NCI-H2029 treated with DMSO at 0.1 percent for 48 hours (cell line): ENCODE measurements at places on chromosomes 1 and 21.

DNA sequence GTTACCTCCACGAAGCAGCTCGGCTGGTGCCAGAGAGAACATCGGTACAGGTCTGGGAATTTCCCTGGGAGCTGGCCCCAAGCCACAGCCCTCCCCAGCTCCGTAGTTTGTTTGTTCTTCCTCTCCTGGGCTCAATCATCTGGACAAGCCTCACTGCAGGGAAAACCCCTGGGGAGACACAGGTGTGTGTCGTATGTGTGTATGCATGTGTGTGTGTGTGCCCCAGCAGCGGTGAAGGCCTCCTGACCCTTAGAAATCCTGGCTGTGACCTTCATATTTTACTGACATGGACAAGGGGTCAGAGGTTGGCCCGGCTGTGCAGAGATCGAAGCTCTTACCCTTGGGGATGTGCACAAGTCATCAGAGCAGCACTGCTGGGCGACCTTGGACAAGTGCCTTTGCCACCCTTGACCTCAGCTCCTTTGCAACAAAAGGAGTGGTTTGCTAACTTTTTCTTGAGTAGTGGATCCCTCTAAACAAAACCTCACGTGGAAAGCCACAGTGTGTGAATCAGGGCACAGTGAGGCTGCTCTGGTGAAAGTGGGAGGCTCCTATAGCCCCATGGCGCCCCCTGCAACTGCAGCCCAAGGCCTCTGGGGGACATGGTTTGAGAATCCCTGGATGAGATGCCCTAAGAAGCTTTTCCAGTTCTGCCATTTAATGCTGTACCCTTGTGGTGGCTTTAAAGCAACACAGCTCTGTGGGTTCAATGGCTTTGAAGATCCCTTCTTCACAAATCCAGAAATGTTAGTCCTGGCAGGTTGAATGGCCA is 12.3 kb upstream of the IL22RA1 start:
- DNase-seq = peak; percentile 16

GRCh38 chr21:45073301-45074047 is 906 bp upstream of the ADARB1 start:
- no peak for DNase-seq

GRCh38 chr1:182080955-182081582 is 19.6 kb upstream of the ZNF648 start:
- peak; percentile 0 for DNase-seq

DNA sequence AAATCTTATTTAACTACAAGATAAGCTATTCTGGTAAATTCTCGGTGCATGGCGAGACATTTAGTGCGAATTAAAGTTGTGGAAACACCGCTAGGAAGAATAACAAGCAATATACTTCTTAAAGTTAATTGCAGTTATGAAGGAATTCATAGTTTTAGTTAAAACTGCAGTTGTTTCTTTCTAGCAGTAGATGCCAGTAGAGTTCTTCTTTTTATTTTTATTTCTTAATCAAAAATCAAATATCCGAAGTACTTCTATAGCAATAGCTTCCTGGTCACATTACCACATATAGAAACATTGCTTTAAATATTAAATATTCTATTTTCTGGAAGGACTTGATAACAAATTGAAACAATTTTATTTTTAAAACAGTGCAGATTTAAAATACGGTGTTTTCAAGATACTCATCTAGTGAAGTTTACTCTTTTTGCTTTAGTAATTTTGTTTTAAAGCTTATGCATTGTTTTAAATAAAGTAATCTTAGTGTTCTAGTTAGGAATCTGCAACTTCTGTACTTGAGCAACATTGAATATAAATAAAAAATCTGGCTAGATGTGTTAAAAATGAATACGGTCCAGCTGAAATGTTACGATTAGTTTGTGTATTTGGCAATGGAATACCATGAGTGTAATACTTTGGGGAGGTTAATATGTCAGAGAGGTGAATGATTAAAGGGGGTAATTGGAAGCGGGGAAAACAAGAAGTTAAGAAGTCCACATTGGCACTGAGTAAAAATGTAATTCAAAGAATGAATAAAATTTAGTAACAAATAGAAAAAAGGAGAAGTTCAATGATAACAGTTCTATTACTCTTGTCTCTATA is 2.7 kb upstream of the PRKACB start:
- DNase-seq = no peak

DNA sequence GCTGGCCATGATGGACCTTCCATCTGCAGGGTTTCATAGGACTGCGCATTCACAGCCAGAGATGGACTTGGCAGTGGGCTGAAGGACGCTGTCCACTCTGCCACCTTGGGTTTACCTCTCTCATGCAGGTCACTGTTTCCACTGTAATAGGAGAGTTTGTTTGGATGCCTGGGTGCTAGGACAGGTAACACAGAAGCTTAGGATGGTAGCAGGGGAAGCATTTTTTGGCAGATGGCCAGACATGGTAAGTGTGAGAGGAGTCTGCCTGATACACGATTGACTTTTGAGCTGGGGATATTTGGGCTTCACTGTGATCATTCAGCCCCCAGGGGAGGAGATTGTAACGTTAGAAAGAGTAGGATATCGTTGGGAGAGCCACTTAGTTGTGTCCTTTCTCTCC is 11.8 kb downstream of the PSEN2 start:
- no peak for DNase-seq

DNA sequence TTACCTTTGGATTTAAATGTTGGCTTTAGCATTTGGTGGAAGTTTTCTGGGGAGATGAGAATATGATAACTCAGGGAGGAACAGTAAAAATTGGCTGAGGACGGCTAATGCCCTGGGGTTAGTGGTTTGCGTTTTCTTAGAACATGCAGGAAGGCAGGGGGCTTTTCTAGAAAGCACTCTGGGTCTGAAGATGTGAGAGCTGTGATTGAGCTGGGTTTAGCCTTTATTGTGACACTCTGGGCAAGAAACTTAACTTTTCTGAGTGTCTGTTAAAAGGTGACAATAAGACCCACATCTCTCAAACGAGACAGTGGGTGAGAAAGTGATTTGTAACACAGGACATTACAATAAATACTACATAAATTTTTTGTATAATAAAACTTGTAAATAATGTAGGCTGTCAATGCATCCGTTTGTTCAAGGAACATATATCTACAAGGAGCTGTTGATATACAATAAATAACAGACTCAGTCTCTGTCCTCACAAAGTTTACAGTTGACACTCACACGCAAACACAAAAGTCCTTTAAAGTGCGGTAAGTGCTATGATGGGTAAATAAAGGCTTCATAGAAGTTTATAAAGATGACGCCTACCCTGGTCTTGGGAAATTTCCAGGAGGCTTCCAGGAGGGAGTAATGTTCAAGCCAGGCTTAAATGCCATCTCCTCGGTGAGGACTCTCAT is 49.5 kb upstream of the MRPS6 start:
- no peak for DNase-seq

GRCh38 chr1:54121482-54122134 is 31.2 kb downstream of the CDCP2 start:
- DNase-seq = no peak

- DNase-seq = no peak
Observed at GRCh38 chr1:236002572-236002971, 62.3 kb downstream of the NID1 start.

DNA sequence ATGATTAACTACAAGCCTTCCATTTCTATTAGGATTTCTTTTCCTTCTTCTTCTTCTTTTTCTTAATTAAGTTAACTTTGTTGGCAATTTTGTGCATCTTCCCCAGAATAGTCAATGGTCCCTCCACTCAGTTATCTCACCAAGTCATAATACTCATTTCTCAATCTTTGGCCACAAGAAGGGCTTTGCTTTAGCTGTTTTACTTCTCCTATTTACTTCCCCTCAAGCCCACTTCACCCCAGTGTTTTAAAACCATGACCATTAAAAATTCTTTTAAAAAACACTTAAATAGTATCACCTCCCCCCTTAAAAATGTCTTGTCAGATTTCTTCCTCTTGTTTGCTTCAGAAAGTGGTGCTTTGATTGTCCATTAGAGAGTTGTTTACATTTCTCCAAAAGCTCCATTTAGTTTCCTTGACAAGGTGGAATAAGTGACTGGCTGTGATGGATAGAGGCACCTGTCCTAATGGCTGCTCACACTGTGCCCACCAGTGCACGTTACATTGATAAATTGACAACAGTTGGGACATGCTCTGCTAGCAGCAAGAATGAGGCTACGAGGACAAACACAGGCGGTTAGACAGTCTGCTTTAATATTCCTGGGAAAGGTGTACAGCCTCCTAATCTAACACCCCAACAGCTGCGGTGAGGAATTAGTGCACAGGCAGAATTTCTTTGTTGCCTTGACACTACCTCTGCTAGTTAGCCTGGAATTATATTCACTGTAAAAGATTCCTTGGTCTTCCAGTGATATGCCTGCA is 354.7 kb downstream of the LMO4 start:
- peak; percentile 27 for DNase-seq

GRCh38 chr21:16258844-16259611 is 529.2 kb downstream of the USP25 start:
- DNase-seq = no peak

- no peak for DNase-seq
Observed at GRCh38 chr1:225580238-225581099, 72.5 kb downstream of the ENAH start.

GRCh38 chr21:14850394-14850793 is 214.4 kb downstream of the NRIP1 start:
- DNase-seq = no peak

- DNase-seq = no peak
Observed at GRCh38 chr1:25217598-25218232, 14.6 kb downstream of the SYF2 start.

- DNase-seq = no peak
Observed at GRCh38 chr1:220325306-220325995, 53.2 kb upstream of the RAB3GAP2 start.

DNA sequence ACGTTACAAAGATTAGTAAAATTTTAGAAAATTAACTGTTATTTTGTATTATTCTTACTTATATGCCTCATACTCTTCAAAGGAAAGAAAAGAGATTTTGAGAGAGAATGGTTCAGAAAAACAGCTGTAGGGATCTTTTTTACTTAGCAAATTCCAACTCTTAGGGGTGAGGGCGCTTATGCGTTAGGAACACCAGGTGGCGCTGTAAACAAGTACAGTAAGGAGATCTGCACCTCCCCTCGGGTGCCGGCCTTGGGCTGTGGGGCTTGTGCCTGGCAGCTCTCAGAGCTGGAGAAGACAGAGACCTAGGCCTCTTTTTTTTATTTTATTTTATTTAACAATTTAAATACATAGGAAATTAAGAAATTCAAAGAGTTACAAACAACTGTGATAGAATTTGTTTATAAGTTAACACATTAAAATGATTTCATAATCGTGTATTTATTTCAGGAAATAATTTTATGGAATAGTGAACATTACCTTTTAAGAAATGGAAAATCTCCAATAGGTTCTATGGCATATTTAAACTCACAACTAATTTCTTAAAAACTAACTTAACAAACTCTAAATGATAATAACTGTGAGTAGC is 32.6 kb downstream of the UTP25 start:
- DNase-seq = peak; percentile 69

- DNase-seq = peak; percentile 87
Observed at GRCh38 chr1:85135392-85135798, 65.4 kb downstream of the SYDE2 start.

DNA sequence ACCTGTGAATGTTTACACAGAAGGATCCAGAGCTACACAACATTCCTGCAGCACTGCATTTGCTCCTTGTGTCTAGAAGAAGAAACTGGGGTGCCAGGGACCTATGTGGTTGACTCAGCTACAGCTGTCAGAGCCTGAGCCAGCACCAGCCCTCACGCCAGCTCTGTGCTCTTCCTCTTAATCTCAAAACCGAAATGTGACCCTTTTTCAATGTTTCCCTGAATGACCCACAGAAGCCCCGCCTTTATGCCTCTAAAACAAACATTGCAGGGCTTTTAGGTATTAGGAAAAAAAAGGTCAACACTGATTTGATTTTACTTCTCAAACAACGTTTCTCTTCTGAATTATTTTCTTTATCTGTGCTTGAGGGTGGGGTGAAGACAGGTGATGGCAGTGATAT is 260.5 kb downstream of the DYRK1A start:
- DNase-seq = peak; percentile 20

- no peak for DNase-seq
Observed at GRCh38 chr1:242811092-242811840, 286.8 kb upstream of the PLD5 start.

DNA sequence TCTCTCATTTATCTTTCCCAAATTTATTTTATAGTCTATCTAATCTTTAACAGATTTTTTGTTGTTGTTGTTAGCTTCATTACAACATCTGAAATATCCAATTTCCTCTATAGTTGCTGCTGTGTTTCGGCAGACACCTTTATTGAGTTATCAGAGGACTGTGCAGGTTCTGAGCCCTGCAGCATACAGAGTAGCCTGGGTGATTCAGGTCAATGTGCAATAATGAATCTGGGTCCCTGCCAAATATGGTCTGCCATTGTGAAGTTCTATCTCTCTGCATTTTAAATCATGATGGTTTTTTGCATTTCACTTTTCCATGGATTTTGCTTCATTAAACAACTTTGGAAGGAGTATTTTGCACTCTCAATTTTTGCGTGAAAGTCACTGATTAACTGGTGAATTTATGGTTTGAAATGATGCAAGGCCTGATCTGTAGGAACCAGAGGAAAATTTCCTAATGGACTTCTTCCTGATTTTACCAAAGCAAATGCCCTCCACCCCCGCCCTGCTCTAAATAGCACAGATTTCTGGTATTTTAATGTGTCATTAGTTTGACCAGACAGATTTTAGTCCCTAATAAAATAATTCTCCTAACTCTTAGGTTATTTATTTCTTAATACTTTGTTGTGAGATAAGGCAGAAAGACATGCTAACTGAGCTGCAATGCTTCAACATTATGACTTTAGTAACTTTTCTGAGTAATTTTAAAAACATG is 402.3 kb downstream of the PTBP2 start:
- DNase-seq = no peak

DNA sequence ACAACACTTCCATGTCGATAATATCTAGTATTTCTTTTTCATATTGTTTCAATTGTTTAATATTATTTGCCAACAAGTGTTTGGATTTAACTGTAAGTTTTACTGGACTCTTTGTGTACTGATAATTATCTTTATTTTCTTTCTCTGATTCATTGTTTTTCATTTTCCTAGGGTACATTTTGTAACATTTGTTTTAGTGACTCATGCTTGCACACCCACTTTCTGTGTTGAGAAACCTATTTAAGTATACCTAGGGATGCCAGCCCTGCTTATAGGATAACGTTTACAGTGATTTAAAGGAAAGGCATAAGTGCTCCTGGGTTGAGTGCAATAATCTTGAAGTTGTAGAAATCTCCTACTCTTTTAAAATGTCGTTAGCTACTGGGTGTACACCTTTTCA is 1386.0 kb upstream of the ADGRL4 start:
- DNase-seq = no peak

DNA sequence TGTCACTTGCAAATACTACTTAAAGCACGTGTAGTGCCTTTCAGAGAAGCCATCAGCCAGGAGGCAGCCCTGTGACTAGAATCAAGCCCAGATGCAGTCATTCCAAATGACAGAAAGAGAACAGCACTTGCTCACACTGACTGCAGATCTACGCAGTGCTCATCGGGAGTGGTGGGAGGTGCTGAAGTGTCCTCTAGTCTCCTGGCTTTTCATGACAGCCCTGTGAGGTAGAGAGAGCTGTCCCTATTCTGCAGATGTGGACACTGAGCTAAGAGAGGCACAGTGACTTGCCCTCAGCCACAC is 62.3 kb upstream of the EDN2 start:
- DNase-seq = no peak

- no peak for DNase-seq
Observed at GRCh38 chr1:25519624-25520023, 23.8 kb upstream of the LDLRAP1 start.
